ENCODE measurements at places on chromosomes 1 and 21.

DNA sequence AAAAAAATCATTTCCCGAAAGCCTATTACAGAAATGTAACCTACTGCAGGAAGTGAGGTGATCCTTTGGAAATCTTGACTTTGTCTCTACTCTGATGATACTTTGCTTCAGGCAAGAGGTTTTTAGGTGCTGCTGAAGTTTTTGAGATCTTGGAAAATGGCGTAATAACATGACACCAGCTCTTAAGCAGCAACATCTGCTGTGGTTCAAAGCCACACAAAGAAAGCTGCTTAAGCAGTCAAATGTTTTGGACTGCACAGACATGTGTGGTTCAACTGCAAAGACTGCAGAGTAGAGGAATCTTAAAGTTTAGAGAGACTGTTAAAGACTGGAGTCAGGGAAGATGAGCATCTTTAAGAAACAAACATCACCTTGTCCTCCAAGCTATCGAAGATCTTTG, 139.0 kb downstream of the RASAL2 start:
- no peak for DNase-seq

DNA sequence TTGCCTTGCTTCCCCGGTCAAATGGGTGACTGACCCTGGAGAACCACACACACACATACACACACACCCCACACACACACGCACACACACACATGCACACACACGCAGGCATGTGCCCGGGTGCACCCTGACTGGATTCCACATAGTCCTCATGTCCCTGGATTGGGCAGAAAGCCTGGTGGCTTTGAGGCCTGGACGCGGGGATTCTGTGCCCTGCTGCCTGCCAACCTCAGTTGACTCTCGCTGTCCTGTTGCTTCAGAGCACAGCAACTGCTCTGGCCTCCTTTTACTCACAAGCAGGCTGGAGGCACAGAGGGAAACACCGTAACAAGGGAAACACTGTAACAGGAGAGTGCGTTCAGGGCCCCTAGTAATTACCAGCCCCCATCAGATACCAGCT, 6.4 kb downstream of the RORC start:
- DNase-seq = no peak

DNA sequence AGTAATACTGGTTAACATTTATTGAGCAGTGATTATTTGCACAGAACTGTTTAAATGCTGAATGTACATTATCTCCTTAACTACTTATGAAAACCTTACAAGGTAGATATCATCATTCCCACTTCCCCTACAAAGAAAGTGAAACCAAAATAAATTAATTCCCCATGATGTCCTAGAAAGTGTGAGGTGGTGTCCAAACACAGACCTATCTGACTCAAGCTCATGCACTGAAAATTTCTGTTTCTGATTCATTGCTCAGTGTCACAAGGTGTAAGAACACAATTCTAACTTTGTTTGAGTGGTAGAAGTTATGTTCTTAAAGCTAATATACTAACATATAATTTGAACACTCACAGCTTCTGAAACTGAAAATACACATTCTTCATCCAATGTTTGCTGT, 178.7 kb downstream of the MRPL39 start:
- no peak for DNase-seq

DNA sequence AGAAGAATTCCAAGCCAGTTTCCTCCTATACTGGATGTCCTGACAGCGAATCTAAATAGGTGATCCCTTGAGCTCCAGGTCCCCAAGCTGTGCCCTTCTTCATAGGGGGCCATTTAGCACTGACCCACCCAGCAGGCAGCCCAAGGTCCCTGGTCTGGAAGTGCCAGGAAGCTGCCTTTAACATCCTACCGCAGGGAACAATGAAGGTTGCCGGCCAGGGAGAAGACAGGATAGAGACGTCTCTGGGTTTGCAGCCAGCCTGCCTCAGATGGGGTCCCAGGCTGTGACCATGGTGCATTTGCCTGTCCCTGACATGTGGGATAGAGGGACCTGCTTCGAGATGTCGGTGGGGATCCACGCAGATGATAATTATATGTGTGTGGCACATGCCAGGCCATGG, 2.7 kb upstream of the RIPK4 start:
- DNase-seq = no peak

- no peak for DNase-seq
These were observed 88.2 kb downstream of the PSMG1 start for GRCh38 chr21:39094847-39095579.

GRCh38 chr1:201329801-201330200, 46.5 kb downstream of the PKP1 start:
- no peak for DNase-seq

- DNase-seq = no peak
These were observed 57.2 kb downstream of the AJAP1 start for GRCh38 chr1:4711416-4712275.

DNA sequence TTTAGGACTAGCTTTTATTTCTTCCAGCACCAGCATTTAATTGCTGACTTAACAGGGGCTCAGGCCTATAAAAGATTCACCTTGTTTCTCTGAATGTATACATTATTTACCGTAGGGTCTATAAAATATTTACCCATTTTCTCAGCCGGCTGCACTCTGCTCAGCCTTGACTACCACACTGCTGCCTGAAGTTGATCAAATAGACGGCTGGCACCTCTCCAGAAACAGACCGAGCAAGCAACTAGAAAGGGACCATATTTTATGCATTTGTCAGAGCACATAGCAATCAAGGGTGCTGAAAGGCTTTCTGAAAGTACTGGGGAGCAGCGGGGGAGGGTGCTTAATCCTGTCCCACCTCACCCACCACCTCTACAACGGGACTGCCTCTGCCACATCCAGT, 64.7 kb upstream of the FGGY start:
- DNase-seq = no peak

DNA sequence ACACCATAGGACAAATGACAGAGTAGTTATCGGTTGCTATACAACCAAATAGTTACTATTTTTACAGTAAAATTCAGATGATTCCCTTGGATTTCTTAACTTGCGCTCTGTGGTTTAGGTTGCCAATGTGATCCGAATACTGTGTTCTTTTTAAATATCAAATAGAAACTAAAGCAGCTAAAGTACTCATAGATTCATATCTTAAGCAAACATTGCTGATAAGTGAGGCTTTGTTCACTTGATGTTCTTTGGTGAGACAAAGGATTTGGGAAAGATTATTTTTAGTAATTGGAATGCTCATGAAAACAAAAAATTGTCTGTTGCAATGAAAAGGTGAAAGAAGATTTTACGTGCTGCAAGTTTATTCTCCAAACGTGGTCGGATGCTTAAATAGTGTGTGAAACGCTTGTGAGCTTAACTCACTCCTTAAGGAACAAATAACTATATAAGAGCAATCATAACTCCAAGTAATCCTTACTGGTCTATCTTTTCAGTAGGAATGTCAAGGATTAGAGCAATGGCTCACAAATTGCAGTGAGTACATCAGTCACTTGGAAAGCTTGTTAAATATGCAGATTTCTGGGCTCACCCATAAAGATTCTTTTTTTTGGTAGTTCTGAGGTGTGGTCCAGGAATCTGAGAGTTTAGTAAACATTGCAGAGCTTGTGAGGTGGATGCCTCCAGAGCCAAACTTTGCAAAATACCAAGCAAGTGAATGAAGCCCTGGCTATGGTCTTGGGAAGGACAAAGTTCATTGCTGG, 31.8 kb upstream of the PDC start:
- no peak for DNase-seq

- DNase-seq = no peak
These were observed 166.6 kb downstream of the DYRK1A start for GRCh38 chr21:37532868-37533780.

DNA sequence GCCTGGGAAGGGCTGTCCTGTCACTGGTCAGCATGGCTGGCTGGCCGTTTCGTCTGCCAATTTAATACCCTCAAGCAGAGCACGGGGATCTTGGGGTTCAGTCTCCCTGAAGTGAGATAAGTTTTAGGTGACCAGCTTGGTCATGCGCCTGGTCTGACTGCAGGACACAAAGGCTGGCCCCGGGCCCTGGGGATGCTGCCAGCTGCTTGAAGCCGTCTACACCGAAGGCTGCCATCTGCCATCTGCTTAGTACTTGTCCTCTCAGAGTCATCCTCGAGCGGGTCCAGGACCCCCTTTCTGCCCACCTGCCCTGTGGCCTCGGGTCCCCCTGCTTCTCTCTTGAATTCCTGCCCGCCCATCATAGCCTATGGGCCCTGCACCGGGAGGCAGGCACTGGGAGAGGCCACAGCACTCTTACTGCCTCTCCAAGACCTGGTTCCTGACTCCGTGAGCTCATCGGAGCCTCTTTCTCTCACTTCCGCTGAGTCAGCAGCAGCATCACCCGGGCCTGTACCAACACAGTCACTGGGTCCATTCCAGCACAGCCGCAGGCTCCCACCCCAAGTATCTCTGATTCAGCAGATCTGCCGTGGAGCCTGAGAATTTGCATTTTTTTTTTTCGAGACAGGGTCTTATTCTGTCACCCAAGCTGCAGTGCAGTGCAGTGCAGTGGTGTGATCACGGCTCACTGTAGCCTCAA, 7.0 kb downstream of the FBLIM1 start:
- no peak for DNase-seq

- no peak for DNase-seq
These were observed 56.0 kb downstream of the KCNJ15 start for GRCh38 chr21:38312822-38313221.

DNA sequence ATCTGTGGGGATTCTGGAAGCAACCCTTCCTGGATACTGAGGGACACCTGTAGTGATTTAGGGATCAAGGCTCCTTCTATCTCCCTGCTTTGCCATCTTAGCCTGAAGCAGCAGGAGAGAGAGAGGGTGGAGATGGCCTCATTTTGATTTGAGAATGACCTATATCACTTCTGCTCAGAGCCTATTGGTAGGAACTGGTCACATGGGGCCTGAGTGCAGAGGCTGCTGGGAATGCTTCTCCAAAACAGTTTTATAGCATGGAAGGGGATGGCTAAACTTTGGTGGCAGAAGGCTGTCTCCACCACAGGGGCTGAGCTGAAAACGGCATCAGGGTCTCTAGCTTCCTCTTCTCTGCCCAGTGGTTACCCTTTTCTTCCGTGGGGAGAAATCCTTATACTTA, 105.8 kb downstream of the TBX19 start:
- no peak for DNase-seq

- no peak for DNase-seq
These were observed 107.4 kb upstream of the KIAA1614 start for GRCh38 chr1:180805316-180805715.

- DNase-seq = no peak
These were observed 81.5 kb downstream of the PTGER3 start for GRCh38 chr1:70966018-70966638.

- DNase-seq = no peak
These were observed 4.6 kb upstream of the MAB21L3 start for GRCh38 chr1:116106646-116107045.

DNA sequence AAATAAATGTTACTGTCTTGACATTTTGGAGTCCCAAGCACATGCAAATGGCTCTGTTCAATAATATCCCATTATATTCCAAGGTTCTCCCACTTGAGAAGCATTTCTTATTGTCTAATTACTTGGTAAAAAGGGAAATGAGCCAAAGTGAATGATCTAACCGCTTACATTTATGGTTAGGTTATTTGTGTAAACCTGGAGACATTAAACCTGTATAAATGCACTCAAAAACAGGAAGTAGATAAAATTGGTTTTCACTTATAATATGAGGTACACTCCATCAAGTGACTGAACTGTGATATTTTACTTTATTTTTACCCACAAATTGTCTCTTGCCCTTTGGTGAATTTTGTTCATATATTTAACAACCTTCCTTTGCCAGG, 26.8 kb downstream of the KIF1B start:
- no peak for DNase-seq

DNA sequence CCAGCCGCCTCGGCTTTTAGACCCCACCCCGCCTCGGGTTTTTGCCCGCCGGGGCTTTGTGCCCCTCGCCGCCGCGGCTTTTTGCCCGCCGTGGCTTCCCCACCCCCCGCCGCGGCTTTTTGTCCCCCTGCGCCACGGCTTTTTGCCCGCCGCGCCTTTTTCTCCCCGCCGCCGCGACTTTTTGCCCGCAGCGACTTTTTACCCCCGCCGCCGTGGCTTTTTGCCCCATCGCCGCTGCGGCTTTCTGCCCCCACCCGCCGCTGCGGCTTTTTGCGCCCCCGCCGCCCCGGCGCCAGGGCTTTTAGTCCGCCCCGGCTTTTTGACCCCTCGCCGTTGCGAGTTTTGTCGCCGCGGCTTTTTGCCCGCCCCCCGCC, 474.4 kb downstream of the FAM72C start:
- DNase-seq = no peak

- no peak for DNase-seq
These were observed at the start of gene KRTAP19-1 for GRCh38 chr21:30480145-30480544. Gene KRTAP19-1 (minus strand): TSS chr21:30480367. CDS start chr21:30480317, 50 bp downstream.

- peak; percentile 34 for DNase-seq
These were observed 1.0 kb downstream of the BTG2 start for GRCh38 chr1:203306089-203306964.

DNA sequence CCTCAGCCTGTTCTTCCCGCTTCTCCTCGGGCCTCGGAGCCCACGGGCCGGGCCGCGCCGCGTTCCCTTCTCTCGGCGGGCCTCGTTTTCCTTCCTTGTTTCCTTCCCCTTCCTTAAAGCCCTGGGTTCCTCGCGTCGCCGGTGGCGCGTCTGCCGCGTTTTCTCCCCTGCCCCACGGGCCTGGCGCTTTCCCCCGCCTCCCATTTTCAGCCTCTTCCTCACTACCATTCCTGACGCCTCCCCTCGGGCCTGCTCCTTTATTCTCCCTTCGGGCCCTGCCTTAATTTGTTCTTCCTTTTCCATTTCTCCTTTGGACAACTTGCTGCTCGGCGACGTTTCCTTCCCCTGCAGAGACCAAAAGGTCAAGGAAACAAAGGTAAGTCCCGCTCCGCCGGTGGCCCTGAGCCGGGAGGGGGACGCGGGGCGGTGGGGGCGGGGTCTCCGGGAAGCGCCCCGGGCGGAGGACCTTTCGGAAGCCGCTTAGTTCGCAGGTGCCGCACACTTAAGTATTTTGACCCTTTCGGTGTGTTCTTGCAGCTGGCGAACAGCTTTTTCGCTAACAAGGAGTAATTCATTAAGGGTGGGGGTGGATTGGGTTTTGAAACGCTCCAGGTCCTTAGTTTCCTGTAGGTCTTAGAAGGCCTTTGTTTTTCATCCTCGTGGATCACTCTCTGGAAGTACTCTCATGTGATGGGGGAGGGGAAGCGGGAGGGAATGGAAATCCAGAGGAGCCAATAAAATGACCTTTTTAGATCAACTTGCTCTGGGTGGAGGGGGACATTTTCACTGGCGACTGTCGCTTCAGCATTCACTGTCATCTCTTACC, 780 bp downstream of the YTHDF2 start:
- DNase-seq = peak; percentile 13

GRCh38 chr1:197798492-197798891, 23.2 kb upstream of the DENND1B start:
- DNase-seq = no peak

DNA sequence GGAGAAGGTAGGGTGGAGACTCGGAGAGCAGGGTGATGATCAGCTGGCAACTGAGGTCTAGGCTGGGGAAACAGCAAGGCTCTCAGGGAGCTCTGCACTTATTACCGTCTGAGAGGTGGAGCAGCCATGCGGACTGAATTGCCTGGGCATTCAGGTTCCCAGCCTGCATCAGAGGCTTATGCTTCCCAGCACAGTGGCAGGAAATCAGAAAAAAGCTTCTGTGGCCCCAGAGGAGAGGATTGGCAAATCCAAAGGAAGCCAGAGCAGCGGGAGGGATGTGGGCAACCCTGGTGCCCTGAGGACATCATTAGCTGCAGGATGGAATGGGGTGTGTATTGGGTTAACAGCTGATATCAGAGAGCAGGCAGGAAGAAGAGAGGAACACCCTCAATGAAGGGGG, 374.1 kb upstream of the POU3F1 start:
- DNase-seq = no peak

Data from activated naive CD4-positive, alpha-beta T cell (primary cell).